ENCODE measurements at places on chromosomes 3 and 15.

GRCh38 chr3:71130471-71131374 lies 452.8 kb downstream of the FOXP1 start:
- peak; percentile 82 for DNase-seq

GRCh38 chr3:143402602-143403001 lies 283.0 kb downstream of the CHST2 start:
- no peak for DNase-seq

DNA sequence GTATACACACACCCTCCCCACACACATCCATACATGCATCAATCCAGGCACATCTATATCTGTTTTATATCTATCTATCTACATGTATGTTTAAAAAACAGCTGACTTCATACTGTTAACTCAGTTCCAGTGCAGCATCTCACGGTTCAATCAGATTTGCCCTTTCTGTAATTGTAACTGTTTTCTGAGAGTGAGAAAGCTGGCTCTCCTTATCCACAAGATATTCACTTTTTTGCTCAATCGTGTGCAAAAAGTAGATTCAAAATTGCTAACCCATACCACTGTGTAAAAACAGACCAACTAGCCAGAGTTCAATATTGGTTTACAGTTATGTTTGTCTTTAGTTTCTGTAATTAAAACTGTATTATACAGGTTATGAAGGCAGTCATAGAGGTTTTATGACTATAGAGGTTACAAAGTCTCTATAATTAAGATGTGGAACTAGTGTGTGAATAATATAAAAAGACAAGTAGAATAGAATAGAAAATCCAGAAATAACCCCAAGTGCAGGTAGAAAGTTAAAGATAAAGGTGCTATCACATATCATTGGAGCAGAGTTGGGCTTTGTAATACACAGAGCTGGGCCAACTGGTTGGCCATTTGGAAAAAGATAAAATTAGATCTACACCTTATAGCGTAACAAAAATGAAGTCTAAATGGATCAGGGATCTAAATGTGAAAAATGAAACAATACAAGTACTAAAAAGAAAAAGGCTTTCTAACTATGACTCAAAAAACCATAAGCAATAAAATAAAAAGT lies 20.1 kb upstream of the MCF2L2 start:
- no peak for DNase-seq

GRCh38 chr3:119627461-119627860 lies 29.8 kb downstream of the PLA1A start:
- DNase-seq, result peak; percentile 36

GRCh38 chr3:27449530-27450150 lies 34.5 kb downstream of the SLC4A7 start:
- DNase-seq, result no peak

GRCh38 chr15:89103481-89104171 lies 15.4 kb downstream of the ABHD2 start:
- DNase-seq, result no peak

DNA sequence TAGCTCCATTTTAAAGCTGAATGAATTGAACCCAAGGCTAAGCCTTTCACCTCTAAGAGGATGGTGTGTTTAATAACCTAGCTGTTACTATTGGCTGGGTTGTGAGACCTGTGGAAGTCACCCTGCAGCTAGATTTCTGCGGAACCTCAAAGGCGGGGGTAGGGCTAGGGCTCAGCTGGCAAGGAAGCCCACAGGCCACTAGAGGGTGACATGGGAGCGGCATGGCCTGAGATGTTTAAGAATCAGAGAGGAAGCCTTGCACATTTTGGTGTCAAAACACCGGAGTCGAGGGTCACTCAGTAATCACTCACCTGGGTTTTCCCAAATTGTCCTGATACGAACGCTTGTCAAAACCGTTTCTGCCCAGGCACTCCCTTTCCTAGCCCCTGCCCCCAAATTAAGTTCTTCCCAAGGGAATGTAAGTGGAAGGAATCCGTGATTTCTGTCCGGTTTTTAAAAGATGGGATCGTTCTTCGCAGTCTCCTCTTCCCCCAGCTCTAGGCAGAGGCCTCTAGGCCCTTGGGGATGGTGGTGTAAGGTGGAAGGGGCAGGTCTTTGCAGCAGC lies 3.8 kb upstream of the ACAD9 start:
- peak; percentile 70 for DNase-seq

DNA sequence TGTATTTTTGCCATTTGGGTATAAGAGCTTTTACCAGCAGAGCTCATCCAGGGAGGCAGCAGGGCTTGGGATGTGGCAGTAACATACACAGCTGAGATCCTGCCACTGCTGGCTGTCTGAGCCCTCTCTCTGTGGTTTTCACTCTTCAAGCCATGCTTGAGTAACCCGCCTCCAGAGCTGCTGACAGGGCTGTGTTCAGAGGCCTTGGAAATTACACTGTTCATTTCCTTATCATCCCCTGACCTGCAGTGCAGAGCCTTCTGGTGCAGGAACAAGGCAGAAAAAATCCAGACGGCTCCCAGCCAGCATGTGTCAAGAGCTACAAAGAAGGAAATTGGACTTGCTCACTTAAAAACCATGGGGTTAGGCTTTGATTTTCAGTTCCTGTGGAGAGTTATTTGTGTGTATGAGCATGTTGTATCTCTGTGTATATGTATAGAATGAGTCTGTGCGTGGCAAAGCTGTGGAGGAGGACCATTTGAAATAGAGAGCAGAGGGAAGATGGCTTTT lies 47.0 kb downstream of the ZNF609 start:
- DNase-seq, result peak; percentile 15

GRCh38 chr3:71575433-71575832 lies 8.1 kb downstream of the FOXP1 start:
- DNase-seq, result no peak

DNA sequence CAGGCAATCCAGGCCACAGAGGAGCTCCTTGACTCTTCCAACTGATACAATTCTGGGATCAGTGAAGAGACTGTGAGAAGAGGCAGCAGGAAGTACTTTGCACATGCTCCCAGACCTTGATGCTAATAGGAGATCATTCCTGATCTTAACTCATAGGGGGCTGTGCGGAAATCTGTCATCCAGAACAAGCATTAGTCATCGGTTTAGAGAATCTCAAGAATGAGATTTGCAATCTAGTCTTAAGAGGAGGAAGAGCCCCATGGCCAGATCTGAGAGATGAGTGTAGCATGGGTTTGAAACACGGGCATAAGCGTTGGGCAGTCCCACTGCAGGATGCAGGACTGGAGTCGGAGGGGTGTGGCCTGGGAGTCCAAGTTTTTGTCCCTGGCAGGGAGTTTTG lies 1081.1 kb downstream of the NAALADL2 start:
- DNase-seq, result no peak

GRCh38 chr3:33047842-33048834 lies 48.8 kb downstream of the GLB1 start:
- DNase-seq, result peak; percentile 74
